ENCODE measurements at places on chromosomes 1 and 21. TPM values are rescaled to one million over a fixed set of nuclear protein-coding genes. Genes with fewer than 3 reads are reported as not detected.
A peak's percentile ranks its signal among the peaks of the same experiment; 100 is the strongest.

DNA sequence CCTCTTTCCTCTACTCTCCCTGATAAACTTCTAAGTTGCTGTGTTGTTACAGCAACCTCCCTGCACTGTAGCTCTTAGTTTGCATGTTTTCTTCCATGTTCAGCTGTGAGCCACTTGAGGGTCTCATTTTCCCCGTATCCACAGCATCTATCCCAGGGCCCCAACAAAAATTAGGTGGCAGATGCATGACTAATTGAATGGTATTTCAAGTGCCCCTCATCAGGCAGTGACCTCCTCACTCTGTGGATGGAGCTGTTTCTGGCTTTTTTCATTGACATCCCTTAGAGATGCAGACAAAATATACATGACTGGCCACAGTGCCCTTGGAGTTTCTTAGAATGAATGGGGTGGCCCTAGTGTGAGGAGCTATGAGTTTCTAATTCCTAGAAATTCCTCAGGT, 3.4 kb downstream of the CASQ2 start:
- H3K27ac ChIP-seq = no peak overlapping the region
- H3K4me3 ChIP-seq = no peak overlapping the region
- no peaks in the 10 kb centered on the region for H3K36me3 ChIP-seq
- no peak for DNase-seq

DNA sequence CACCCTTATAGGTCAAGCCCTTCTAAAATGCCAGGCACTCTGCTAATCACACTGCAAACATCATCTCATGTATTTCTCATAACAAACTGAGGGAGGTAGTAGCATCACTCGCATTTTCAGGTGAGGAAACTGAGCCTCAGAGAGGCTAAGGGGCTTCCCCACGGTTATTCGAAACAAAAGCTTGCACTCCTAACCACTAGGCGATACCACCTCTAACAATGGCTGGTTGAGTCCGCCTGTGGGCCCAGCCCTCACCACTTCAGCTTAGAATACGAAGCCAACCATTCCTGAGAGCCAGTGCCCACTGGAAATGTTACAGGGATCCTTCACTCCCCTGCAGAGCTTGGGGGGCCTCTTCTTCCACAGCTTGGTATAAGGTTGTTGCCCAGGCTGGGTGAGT, 65.3 kb upstream of the TENT5C start:
- H3K27me3 ChIP-seq = no peaks in the 10 kb centered on the region
- DNase-seq = no peak
- no peaks in the 10 kb centered on the region for H3K36me3 ChIP-seq
- H3K4me1 ChIP-seq = no peaks in the 10 kb centered on the region
- H3K27ac ChIP-seq = no peak overlapping the region

- DNase-seq = no peak
- no peak overlapping the region for H3K27ac ChIP-seq
- H3K36me3 ChIP-seq = no peaks in the 10 kb centered on the region
- H3K4me1 ChIP-seq = peaks cover 11% of the 10 kb centered on the region
These were observed 11.6 kb downstream of the CD160 start for GRCh38 chr1:145730900-145731299.

- H3K36me3 ChIP-seq = no peaks in the 10 kb centered on the region
- H3K4me3 ChIP-seq = no peak overlapping the region
- H3K27ac ChIP-seq = no peak overlapping the region
These were observed 153.2 kb downstream of the TRABD2B start for GRCh38 chr1:47843781-47844557.

DNA sequence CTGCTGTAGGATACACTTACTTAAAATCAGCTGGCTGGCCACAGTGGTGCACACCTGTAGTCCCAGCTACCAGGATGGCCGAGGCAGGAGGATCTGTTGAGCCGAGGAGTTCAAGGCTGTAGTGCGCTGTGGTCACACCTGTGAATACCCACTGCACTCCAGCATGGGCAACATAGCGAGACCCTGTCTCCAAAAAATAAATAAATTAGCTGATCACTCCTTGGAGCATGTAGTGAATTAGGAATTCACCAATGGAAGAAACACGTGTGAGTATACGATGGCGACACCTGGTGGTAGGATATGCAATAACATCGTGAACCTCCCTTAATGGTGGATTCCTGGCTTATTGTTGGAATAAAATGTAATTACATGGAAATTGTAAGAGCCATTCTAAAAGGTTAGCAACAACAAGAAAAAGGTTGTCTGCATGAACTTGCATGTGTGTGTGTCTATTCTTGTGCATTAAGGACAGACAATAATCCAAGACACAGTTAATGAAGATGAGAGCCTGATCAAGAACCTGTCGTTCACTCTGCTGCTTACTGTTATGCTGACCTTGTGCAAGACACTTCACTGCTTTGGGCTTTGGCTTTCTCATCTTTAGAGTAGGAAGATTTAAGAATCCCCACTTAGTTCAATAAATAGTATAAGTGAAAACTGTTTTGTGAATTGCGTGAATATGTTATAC, 38.6 kb upstream of the COX20 start:
- no peaks in the 10 kb centered on the region for H3K27me3 ChIP-seq
- peaks cover 4% of the 10 kb centered on the region for H3K4me1 ChIP-seq
- DNase-seq = peak; percentile 75

DNA sequence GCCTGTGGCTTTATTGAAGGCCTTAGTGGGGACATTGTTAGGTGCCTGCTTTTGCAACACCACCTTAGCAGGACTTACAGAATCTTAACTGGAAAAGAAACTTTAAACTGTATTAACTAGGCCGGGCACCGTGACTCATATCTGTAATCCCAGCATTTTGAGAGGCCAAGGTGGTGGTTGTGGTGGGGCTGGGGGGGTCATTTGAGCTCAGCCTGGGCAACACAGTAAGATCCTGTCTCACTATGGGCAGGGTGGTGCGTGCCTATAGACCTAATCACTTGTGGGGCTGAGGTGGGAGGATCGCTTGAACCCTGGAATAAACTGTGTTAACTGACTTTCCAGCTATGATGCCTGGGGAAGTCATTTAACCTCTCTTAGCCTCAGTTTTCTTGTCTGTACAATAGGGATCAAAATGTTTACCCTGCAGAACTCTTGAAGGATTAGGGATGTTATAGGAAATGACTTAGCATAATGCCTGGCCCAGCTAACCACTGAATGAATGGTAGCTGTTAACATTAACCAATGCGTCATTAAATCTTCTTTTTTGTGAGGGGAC, 39.5 kb downstream of the IER5 start:
- peaks cover 35% of the 10 kb centered on the region for H3K4me1 ChIP-seq
- no peak for DNase-seq
- no peak overlapping the region for H3K4me3 ChIP-seq
- H3K27ac ChIP-seq = no peak overlapping the region
- no peaks in the 10 kb centered on the region for H3K27me3 ChIP-seq
- H3K36me3 ChIP-seq = no peaks in the 10 kb centered on the region

GRCh38 chr1:53378061-53378460, 50.2 kb upstream of the LRP8 start:
- H3K4me3 ChIP-seq = no peak overlapping the region
- H3K4me1 ChIP-seq = no peaks in the 10 kb centered on the region
- H3K36me3 ChIP-seq = no peaks in the 10 kb centered on the region
- no peak for DNase-seq
- H3K27me3 ChIP-seq = no peaks in the 10 kb centered on the region

DNA sequence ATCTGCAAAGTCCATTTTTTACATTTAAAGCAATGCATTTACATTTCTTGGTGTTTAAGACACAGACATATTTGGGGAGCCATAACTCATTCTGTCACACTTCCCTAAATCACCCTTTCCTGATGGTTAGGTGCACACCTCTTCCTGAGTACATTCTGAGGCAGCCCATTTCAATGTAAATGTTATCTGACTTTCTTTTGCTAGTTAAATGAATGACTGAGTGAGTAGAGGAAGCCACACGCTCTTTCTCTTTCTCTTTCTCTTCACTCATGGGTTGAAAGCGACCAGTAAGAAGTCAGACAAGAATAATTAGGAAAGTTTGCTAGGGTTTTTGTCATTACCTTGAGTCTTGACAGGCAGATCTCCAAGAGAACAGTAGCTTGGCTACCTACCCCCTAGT, 143.1 kb downstream of the S1PR1 start:
- peaks cover 4% of the 10 kb centered on the region for H3K36me3 ChIP-seq
- H3K4me3 ChIP-seq = peak overlapping the region; percentile 13
- H3K27me3 ChIP-seq = no peaks in the 10 kb centered on the region

GRCh38 chr1:199422206-199422605, 605.3 kb upstream of the NR5A2 start:
- no peaks in the 10 kb centered on the region for H3K36me3 ChIP-seq
- no peak for DNase-seq
- H3K4me1 ChIP-seq = no peaks in the 10 kb centered on the region
- no peak overlapping the region for H3K27ac ChIP-seq

DNA sequence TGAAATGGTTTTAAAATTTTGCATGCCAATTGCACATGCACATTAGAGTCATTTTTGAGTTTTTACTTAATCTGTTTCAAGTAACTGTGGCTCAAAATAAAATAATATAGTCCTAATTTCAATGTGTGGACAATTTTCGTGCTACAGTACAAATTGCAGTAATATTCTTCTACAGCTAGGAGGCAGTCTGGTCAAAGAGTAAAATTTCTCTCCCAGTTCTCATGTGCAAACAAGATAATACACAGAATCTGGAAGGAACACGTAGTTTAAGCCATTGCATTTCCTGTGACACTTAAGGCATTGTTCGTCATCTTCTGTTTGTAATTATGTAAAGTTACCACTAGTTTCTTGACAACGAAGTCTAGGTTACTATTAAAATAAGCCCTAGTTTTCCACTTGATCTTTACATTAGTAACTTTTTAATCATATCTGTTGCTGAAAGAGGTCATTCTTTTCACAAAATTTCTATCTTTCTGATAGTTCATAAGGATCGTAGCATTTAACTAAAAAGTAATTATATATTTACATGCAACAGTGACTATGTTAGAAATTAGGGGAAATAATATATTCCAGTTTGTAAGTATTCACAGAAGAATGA, 28.9 kb downstream of the ODR4 start:
- no peak overlapping the region for H3K4me3 ChIP-seq
- DNase-seq = peak; percentile 79
- peaks cover 26% of the 10 kb centered on the region for H3K36me3 ChIP-seq

GRCh38 chr1:89688607-89689006, 55.7 kb downstream of the LRRC8C start:
- peaks cover 18% of the 10 kb centered on the region for H3K4me1 ChIP-seq
- H3K27ac ChIP-seq = no peak overlapping the region
- no peak overlapping the region for H3K4me3 ChIP-seq
- DNase-seq = no peak
- H3K36me3 ChIP-seq = no peaks in the 10 kb centered on the region
- no peaks in the 10 kb centered on the region for H3K27me3 ChIP-seq

- no peak for DNase-seq
- peaks cover 5% of the 10 kb centered on the region for H3K36me3 ChIP-seq
- peak overlapping the region; percentile 84 for H3K27ac ChIP-seq
- H3K4me3 ChIP-seq = no peak overlapping the region
- H3K27me3 ChIP-seq = no peaks in the 10 kb centered on the region
- H3K4me1 ChIP-seq = peaks cover 78% of the 10 kb centered on the region
These were observed 42.1 kb downstream of the POU2F1 start for GRCh38 chr1:167262836-167263235.

GRCh38 chr1:214044438-214045214, 56.9 kb downstream of the PROX1 start:
- H3K4me1 ChIP-seq = no peaks in the 10 kb centered on the region
- no peaks in the 10 kb centered on the region for H3K36me3 ChIP-seq
- H3K27ac ChIP-seq = no peak overlapping the region
- H3K27me3 ChIP-seq = no peaks in the 10 kb centered on the region
- no peak for DNase-seq

DNA sequence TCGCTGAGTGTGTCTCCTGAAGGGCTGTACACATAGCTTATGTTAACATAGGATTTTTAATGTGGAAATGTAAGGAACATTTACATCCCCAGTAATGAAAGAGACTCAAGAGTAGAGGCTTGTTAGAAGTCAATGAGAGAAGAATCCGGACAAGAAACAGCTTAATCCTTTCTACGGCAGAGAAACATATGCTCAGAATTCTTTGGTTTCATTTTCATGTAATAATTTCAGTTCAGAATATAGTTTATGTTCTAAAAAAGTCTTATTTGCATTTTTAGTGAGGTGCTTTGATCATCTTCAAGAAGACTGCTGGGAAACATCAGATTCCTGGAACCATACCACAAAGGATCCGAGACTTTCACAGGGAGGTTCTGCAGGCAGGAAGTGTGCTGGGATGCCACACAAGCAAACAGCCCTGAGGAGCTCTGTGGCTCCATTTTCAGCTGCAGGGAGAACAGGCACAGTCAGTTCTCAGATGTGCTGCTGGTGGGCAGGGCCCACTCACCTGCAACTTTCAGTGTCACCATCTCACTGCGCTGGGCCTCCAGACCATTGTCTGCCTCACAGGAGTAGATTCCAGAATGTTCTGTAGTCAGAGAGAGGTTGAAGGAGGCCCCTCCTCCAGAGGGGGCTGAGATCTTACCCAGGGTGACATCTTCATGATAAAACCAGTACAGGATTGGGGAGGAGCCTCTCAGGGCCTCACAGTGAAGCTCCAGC, 28.4 kb downstream of the FCRL5 start:
- H3K36me3 ChIP-seq = no peaks in the 10 kb centered on the region
- no peak for DNase-seq
- H3K27me3 ChIP-seq = no peaks in the 10 kb centered on the region
- no peak overlapping the region for H3K27ac ChIP-seq
- no peak overlapping the region for H3K4me3 ChIP-seq

DNA sequence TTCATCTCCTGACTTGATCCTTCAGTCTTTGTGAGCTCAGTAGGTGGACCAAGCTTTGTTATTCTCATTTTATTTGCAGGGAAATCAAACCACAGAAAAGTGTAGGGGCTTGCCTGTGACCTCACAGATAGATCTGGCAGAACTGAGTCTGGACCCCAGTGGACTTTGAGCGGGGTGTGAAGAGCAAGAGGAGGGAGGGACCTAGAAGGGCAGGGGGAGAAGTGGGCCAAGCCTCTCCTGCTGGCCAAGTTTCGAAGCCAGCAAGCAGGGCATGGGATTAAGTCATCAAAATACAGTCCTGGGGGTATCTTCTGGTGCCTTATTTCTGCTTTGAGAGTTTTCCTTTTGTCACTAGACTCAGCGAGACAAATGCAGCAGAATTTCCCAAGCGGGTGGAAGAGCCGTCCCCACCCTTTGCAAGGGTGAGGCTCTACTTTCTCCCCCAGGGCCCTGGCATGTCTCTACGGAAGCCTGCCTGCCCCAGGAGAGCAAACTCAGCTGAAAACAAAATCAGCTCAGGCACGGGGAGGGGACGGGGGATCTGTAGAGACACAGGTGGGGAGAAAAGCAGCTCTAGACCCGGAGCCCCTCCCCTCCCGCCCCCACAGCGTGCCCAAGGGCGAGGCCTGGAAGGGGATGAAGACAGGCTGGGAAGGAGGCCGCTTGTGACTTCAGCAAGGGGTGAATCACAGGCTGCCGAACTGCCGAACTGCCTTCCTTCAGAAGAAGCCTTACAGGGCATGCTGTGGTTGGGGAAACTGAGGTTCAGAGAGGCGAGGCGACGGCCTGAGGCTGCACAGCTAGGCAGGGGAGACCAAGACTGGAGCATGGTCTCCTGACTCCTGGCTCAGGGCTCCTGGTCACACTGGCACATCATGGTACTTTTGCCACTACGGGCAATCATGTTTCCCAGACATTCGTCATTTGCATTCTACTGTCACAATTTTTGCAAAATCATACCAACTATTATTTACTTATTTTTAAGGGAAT, 19.2 kb downstream of the PKP1 start:
- no peaks in the 10 kb centered on the region for H3K27me3 ChIP-seq
- no peak overlapping the region for H3K27ac ChIP-seq
- no peaks in the 10 kb centered on the region for H3K36me3 ChIP-seq
- no peaks in the 10 kb centered on the region for H3K4me1 ChIP-seq

Gene OVAAL
- 4.2 TPM for total RNA-seq

Gene ACTN2
- not detected for total RNA-seq

Gene CD52
- 614 TPM for total RNA-seq

Gene CD244
- not detected for total RNA-seq

Gene CACNA1E
- not detected for total RNA-seq

Gene SMIM1
- 0.87 TPM for total RNA-seq

Gene SLAMF9
- total RNA-seq = not detected

Gene HENMT1
- total RNA-seq = 30.7 TPM

Gene PLA2G2A
- total RNA-seq = not detected

Gene LAMB3
- total RNA-seq = 1.3 TPM

Gene KCNJ15
- total RNA-seq = not detected

Data from Karpas-422 (cell line).